Stimulated activated CD4-positive, alpha-beta T cell treated with anti-CD3 and anti-CD28 coated beads, Interleukin-15, amount 100 ng/mL, for 48 hours (primary cell): ENCODE measurements at places on chromosomes 7 and 10.

DNA sequence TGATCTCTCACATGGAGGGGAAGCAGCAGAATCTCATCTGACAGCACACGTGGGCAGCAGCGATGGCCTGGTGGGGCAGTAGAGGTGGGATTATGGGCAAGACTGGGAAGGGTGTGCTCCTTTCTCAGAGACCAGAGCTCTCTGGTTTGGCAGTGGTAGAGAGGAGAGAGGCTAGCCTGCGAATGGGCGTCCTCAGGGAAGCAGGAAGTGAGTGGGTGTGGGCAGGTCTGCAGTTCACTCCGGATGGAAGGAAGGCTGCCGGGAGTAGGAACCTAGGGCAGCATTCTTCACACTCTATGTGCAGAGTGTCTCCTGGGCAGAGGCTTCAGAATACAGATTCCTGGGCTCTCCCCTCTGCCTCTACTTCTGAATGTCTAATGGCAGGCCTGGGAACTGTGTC, 162.8 kb upstream of the BMPER start:
- no peak for DNase-seq

DNA sequence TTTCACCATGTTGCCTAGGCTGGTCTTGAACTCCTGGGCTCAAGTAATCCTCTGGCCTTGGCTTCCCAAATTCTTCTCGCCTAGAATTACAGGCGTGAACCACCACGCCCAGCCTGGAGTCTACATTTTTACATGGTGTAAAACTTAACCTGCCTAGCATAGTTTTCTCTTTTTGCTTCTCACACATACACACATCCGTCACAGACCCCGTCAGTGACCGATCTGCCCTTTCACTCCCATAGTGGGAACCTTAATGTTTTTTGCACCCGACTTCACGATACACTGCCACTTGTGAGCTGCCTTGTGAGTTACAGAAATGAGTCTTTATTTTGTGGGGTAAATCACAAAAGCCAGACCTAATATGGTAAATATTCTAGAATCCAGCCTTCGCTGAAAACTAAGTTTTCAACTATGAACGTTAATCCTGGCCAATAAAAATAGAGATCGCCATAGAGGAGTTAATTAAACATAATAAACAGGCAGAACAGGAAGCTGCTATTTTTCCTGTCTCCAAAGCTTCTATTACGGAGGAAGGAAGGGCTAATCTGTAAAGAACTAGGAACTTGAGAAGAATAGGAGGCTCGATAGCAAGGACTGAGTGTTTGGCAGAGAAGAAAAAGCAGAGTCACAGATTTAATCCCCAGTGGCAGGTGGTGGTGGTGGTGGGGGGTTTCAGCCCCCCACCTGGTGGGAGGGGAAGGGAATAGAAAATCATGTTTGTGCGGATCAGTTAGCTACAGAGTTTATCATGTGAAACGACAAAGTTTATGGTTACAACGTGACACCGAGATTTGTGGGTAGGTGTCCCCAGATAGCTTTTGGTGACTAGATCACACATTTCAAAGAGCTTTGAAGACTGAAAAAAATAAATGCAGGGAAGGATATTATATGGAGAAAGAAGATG, 14.7 kb upstream of the FAM171A1 start:
- DNase-seq: no peak

DNA sequence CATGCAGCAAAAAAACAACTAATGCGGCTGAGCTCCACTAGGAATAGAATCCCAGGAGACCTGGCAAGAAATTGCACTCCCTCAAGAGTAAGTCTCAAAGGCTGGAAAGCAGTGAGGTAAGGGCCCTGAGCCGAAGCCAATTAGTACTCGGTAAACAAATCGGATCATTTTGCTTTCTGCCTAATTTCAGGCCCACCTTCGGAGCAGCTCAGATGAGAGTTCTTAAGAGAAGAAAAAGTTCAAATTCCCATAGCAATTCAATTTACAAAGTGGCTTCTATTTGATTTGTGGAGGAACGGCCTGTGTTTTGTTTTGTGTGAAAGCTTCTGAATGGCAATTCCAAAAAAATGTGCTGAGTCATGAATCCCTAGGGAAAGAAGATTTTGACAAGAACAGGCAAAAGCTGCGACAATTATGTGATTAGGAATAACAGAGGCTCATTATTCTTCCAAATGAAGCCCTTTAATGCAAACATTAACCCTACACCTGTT, 60.9 kb downstream of the SLC16A9 start:
- DNase-seq: no peak

DNA sequence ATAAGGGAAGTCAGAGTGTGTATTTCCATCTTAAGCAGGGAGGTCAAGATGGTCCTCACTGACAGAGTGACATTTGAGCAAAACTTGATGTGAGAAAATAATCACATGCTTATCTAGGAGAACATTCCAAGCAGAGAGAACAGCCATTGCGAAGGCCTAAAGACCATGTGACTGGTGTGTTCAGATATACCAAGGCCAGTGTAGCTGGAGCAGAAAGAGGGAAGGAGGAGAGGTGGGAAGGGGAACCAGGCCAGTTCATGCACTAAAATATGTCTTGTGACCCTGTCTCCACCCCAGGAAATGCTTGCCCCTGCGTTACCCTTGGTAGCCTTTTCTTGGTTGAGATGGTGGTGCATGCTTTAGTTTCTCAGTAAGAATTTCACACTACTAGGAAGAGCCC, 77.4 kb downstream of the CACNB2 start:
- no peak for DNase-seq

- no peak for DNase-seq
Measured at GRCh38 chr10:666237-667012, 23.0 kb downstream of the DIP2C start.

- no peak for DNase-seq
Measured at GRCh38 chr7:101859411-101860106, 42.1 kb downstream of the CUX1 start.

DNA sequence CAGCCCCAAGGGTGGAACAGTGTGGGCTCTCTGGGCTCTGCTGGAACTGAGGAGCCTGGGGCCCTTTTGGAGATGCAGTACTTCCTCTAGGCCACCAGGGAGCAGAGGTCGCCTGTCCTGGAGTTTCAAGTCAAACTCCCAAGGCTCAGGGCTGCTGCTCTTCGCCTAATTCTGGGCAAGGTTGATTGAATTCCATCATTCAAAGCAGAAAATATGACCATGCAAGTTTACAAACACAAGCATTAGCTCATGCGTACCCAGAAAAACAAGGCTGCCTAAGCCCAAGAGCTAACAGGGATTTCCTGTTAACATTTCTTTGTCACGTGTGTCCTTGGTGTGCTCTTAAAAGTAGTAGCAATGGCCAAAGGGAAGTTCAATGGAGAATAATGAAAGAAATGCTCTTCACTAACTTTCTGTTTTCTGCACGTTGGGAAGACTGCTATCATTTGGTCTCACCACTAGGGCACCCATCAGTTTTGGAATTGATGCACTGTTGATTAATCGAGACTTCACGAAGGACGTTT, 20.1 kb downstream of the LDB3 start:
- DNase-seq: peak; percentile 40

DNA sequence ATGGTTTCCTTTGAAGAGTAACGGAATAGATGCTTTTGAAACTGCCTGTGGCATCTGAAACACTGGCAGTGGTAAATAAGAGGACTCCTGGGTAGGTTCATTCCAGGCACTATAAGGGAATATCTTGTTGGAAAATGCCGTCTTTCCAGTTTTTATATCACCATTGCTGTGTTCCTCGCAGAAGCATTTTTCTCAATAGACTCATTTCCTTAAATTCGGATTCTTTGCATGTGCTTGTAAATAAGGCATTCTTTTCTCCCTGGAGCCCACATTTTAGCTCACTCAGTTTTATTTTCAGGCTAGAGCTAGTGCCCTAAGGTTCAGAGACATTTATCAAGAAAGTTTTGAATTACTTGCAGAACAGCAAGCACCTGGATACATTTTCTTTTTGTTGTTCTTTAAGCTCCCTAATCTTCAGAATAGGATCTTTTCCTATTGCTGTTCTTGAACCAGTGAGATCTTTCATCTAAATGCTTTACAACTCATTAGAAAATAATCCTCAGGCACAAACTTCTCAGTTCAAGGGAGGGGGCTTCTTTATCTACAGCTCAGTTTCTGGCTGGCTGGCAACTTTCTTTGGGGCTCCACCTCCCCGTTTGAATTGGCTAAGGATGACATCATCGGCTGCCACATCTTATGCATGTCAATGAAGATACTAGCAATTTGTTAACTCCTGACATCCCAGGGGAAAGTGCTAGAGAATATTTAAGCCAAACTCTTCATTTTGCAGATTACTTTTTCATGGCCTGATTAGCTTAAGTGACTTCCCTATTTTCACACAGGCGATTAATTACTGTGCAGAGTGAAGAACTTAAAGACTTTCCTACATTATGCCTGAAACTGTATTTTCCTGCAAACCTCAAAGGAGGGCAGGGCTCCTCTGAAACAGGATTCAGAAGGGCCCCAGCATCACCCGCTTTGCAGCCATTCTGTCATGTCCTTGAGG, 133.7 kb upstream of the RSU1 start:
- DNase-seq: no peak

- DNase-seq: no peak
Measured at GRCh38 chr7:6164491-6164890, 107.9 kb downstream of the CYTH3 start.
